ENCODE measurements at places on chromosomes 3 and 15.

DNA sequence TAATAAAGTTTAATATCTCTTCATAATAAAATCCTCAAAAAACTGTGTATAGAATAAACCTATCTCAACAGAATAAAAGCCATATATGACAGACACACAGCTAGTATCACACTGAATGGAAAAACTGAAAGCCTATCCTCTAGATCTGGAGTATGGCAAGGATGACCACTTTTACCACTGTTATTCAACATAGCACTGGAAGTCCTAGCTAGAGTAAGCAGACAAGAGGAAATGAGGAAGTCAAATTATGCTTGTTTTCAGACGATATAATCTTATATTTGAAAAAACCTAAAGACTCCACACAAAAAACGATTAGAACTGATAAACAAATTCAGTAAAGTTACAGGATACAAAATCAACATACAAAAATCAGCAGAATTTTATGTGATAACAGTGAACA is 57.4 kb upstream of the DIPK2A start:
- no peak for DNase-seq

- no peak for DNase-seq
Measured at GRCh38 chr3:71133865-71134264, 449.7 kb downstream of the FOXP1 start.

DNA sequence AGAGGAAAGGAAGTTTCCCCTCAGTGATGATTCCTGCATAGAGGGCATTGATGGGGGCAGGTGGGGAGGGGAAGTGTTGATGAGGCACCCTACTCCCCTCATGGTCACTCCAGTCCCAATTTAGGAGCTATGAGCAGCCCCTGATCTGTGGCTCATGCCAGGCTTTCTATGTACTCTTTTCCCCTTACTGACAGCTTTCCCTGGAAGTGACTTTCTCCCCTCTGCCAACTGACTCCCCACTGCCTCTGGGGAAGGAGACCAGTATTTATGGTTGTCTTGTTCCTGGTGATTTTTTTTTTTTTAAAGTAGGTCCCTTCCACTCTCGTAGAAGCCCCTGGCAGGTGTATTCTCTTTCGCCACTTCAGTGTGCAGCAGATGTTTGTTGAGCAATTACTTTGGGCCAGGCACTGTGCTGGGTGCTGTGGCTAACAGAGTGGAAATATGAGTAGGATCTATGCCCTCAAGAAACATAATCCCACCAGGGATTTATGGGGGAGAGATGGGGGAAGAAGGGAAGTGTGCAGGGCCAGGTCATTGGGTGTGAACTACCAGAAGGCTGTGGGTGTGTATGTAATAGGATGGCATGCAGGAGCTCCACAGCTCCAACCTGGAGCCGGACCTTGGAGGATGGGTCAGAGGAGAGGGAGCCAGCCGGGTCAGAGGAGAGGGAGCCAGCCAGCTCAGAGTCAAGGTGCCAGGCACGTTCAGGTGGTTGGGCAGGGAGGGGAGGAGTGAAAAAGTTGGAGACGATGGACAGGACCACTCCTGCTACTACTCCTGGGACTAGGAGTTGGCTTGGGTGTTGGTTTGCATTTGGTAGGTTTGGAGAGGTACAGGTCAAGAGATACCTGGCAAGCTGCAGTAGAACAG is 3.5 kb downstream of the SMAD6 start:
- DNase-seq: no peak

GRCh38 chr3:53163444-53164387 is 2.7 kb downstream of the PRKCD start:
- no peak for DNase-seq

GRCh38 chr3:112803467-112803866 is 43.2 kb downstream of the CD200R1L start:
- no peak for DNase-seq

- DNase-seq: no peak
Measured at GRCh38 chr3:194396539-194396858, 2.6 kb downstream of the GP5 start.

DNA sequence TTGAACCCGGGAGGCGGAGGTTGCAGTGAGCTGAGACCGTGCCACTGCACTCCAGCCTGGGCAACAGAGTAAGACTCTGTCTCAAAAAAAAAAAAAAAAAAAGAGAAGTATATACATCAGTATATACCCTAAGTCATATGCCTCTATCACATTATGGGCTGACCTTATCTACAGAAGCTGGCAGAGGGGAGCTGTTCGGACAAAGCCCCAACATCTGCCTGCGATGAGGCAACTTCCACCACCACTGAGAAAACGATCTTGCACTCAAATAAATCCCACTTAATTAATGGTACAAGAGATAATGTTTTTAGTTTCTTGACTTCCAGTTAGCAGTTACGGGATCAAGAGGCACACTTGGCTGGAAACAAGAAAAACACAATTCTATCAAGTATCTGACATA is 2.2 kb downstream of the GLT8D1 start:
- no peak for DNase-seq

DNA sequence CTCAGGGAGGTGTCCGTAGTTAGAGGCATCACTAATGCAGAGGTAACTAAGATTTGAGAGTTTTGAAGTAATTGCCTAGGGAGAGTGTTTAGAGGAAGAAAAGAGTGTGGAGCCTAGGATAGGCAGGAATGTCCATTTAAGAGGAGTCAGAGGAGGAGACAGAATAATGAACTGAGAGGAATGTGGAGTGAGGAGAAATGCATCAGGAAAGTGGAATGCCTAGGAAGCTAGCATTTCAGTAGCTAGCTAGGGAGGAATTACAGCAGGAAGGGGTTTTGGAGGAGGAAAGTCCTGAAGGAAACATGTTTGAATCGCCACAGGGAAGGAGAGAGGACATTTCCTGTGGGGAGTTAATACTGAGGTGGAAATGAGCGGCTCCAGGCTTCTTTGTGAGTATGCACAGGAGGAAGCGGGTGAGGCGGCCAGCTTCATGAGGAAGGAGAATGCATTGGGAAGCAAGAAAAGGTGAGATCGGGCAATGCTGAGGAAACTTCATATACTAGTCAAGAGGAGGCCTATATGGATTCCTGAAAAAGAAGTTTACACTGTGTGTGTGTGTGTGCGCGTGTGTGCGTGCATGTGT is 154.3 kb downstream of the TMEM108 start:
- DNase-seq: no peak

DNA sequence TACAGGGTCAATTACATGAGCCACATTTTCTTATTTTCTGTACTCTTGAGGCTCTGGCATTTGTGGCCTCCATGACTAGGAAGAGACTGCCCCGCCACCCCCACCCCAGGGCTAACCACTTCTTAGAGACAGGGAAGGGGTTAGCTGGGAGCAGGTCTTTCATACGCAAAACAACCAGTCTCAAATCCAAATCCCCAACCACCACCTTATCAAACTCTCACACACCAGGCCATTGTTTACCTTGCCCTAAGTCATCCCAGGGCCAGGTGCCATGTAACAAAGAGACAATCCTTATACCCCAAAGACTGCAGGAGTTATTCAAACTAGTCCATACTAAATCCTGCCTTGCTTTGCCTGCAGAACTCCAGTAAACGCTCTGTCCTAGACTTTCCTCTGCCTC is 77.8 kb downstream of the B3GNT5 start:
- DNase-seq: no peak

- DNase-seq: no peak
Measured at GRCh38 chr3:167823738-167824137, 88.2 kb downstream of the SERPINI1 start.

Data from putamen (tissue), 1 donor.